PC-9 (cell line): ENCODE measurements at places on chromosomes 5 and 9.
A peak's percentile ranks its signal among the peaks of the same experiment; 100 is the strongest.

DNA sequence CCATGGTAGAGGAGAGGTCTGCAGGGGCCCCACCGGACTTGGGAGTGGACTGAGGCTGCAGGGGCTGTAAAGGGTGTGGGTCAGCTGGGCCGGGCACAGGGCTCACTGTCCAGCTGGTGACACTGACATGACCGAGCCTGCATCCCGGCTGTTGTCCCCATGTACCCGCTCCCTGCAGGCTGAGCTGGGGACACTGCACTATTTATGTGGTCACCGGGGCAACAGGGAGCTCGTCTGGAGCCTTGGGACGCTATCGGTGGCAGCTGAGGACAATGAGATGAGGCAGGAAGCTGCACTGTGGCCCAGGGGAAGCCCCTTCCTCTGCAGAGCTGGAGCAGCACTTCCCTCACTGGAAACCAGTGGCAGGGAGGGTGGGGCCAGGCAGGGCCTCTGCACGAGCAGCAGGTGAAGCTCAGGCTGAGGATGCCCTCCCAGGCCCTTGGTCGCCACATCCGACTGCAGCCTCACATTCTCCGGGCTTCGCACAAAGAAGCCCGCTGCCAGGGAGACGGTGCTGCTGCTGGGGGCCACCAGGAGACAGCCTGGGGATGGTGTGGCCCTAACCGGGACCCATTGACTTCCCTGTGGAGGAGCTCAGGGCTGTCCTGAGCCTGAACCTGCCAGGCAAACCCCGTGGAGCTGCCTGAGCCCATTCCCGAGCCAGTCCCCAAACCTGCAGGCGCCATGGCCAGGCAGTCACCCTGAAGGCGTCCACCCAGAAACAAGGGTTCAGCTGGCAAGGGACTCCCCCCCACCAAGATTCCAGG lies 26.4 kb downstream of the ZDHHC11B start:
- H3K4me3 ChIP-seq = no peak overlapping the region
- H3K36me3 ChIP-seq = no peaks in the 10 kb centered on the region
- peak; percentile 58 for DNase-seq
- 0 out of 2 replicates have a peak, but pooled peaks cover 4% of the 10 kb centered on the region for H3K4me1 ChIP-seq
- H3K27ac ChIP-seq = no peak overlapping the region
- H3K27me3 ChIP-seq = peaks cover 69% of the 10 kb centered on the region

DNA sequence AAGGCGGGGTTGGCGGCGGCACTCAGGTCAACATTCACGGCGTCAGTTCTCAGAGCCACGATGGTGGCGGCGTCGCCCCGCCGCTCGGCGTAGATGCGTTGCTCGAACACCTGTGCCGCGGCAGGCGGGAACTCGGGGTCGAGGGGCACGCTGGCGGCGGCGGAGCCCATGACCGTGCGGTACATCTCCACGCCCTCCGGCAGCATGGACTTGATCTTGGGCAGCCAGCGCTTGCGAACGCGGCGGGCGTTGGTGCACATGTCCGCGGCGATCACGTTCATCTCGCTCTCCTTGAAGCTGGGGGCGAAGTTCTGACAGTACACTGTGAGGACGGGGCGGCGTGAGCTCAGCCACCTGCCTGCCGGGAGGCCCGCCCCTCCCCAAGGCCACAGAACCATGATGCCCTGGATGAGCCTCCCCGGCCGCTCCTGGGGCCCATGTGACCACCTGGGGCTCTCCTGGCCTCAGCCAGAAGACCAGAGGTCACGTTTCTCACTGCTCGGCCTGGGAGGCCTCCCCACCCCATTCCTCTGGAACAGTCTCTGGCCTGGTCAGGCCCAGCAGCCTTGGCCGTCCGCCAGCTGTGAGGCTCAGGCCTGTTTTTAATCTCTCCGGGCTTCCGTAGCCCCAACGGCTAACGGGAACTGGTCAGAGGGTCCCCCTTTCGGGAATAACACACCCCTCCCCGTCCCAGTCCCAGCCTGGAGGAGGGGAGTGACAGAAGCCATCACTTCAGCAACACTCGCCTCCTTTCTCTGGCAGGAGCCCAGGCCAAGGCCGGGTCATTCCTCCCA lies 50.7 kb upstream of the UBAC1 start:
- H3K27ac ChIP-seq = no peak overlapping the region
- H3K4me1 ChIP-seq = no peaks in the 10 kb centered on the region
- H3K36me3 ChIP-seq = no peaks in the 10 kb centered on the region

DNA sequence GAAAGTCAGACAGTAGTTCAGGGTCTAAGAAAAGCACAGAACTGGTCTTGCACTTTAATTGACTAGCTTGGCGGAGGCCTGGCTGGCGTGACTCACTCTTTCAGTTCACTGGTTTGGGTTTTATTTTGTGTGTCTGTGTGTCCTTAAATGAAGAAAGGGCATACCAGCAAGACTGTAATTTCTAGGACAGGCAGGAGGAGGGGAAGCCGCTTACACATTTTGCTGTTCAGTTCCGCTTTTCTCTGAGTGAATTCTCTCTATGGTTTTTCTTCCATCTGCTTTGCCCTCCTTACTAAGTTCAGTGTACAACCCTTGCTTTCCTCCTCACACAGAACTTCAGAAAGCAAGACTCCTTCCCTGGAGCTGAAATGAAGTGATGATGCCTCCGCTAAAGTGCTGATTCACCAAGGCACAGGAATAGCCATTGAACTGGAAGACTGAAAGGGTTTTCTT lies 150.8 kb downstream of the MEF2C start:
- H3K27ac ChIP-seq = no peak overlapping the region
- H3K4me3 ChIP-seq = no peak overlapping the region
- H3K4me1 ChIP-seq = no peaks in the 10 kb centered on the region
- DNase-seq = no peak

DNA sequence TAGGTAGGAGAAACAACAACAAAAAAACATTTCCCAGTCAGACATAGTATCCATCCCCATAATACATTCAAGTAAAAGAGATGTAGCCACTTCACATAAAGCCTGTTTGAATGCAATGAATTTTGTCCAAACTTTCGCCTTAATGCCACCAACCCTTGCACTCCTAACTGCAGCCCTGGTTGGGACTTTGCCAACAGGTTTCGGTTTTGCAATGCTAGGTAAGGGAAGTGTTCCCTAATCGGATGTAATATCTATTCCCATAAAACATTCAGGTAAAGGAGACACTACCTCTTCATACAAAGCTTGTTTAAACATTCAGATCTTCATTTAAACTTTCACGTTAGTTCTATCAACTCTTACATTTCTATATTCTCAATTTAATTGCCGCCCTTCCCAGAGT lies 336.1 kb downstream of the DRD1 start:
- H3K4me1 ChIP-seq = no peaks in the 10 kb centered on the region
- H3K27me3 ChIP-seq = peaks cover 7% of the 10 kb centered on the region; the same call in 1 of the 2 replicates
- no peaks in the 10 kb centered on the region for H3K36me3 ChIP-seq
- no peak overlapping the region for H3K27ac ChIP-seq

DNA sequence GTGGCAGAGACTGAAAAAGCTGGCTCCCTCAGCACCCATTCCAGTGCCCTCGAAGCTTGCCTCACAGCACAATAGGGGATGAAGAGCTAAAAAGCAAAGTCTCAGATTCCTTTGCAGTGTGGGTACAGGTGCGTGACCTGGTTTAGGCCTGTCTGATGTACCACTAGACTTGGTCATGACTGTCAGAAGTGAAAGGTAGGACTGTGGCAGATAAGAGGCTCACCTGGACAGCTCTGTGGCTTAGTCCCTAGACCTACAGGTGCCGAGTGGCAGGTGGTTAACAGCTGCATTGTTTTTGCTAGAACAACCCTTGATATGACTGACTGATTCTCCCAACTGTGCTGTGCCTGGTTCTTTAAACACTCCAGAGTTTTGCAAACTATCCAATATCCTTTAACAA lies 14.7 kb upstream of the SFXN1 start:
- H3K4me1 ChIP-seq = no peaks in the 10 kb centered on the region
- no peak overlapping the region for H3K27ac ChIP-seq
- H3K36me3 ChIP-seq = no peaks in the 10 kb centered on the region
- DNase-seq = no peak
- peaks cover 75% of the 10 kb centered on the region for H3K27me3 ChIP-seq
- no peak overlapping the region for H3K4me3 ChIP-seq

GRCh38 chr9:6692433-6692832 lies 46.9 kb upstream of the GLDC start:
- no peak overlapping the region for H3K27ac ChIP-seq
- H3K4me3 ChIP-seq = no peak overlapping the region
- H3K36me3 ChIP-seq = no peaks in the 10 kb centered on the region
- DNase-seq = no peak
- H3K27me3 ChIP-seq = no peaks in the 10 kb centered on the region
